Caki2 (cell line): ENCODE measurements at places on chromosomes 3 and 15.

DNA sequence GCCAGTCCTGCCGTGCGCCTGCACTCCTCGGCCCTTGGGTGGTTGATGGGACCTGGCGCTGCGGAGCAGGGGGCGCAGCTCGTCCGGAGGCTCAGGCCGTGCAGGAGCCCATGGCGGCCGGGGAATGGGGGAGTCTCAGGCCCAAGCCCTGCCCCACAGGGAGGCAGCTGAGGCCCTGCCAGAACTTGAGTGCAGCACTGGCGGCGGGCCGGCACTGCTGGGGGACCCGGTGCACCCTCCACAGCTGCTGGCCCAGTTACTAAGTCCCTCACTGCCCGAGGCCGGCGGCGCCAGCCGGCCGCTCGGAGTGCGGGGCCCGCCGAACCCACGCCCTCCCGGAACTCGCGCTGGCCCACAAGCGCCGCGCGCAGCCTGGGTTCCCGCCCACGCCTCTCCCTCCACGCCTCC lies 190.9 kb upstream of the MME start:
- DNase-seq = no peak

DNA sequence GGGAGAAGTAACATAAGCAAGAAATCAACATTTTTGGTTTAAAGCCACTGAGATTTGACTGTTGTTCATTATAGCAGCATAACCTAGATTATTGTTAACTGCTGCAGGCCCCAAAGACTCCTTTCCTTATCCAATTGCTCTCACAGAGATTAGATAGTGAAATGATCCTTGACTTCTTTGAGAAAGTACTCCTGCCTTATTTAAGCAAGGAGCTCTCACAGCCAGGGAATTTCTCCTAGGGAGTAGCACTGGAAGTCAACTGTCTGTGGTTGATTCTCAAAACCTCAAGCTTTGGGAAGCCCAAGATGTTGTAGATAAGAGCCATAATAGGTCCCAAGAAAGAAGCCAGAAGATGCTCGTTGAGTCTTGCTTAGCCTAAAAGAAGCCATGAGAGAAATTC lies 151.8 kb upstream of the TSC22D2 start:
- DNase-seq = no peak

DNA sequence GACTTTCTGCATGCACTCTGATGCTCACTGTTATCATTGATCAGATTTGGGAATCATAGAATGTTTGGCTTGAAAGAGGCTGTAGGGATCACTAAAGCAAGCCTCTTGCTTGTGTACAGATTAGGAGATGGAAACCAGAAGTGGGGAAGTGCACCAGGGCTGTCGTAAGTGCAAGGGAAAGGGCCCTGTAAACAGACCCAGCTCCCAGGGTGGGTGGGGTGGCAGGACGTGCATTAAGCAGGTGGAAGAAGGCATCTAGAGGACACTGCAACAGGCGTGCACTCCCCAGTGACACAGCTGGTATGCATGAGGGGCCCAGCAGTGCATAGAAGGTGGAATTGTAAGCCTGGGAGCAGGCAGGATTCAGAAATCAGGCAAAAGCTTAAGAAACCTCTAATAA lies 58.0 kb upstream of the SLC7A14 start:
- no peak for DNase-seq

DNA sequence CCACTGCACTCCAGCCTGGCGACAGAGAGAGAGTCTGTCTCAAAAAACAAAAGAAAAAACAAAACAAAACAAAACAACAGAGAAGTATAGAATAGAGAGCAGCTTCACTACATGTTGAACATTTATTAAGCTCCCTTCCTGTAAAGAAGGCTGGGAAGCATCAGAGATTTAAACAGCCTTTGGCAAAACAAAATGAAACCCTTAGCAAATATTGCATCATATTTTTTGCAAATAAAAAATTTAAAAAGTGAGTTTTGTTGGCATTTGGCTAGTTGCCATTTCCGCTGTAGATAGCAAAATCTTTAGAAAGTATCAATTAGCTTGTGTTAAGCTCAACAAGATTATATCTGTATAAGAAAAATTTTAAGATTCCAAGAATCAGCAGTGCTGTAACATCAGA lies 151.2 kb downstream of the SERPINI1 start:
- no peak for DNase-seq

GRCh38 chr15:26231096-26231495 lies 368.0 kb upstream of the ATP10A start:
- no peak for DNase-seq

DNA sequence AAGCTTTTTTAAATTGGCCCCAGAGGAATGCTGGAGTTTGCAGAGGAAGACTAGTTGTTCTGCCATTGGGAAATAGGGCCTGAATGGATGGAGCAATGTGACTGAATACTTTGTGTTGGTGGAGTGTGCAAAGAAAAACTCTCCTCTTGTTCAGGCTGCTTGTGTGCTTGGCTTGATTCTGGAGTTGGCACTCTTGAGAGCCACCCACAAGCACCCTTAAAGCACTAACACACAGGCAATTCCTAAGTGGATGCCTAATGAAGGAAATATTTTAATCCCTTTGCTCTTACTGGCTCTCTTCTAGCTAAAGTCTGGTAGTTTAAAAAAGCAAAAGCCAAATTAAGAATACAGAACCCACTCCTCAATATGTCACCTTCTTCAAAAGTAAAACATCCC lies 304.4 kb upstream of the C2CD4B start:
- DNase-seq = no peak

- DNase-seq = no peak
Measured at GRCh38 chr15:70030851-70031250, 66.9 kb downstream of the TLE3 start.

GRCh38 chr15:96891046-96891445 lies 560.5 kb downstream of the NR2F2 start:
- DNase-seq = no peak

- no peak for DNase-seq
Measured at GRCh38 chr15:66623801-66624453, 58.1 kb upstream of the LCTL start.

DNA sequence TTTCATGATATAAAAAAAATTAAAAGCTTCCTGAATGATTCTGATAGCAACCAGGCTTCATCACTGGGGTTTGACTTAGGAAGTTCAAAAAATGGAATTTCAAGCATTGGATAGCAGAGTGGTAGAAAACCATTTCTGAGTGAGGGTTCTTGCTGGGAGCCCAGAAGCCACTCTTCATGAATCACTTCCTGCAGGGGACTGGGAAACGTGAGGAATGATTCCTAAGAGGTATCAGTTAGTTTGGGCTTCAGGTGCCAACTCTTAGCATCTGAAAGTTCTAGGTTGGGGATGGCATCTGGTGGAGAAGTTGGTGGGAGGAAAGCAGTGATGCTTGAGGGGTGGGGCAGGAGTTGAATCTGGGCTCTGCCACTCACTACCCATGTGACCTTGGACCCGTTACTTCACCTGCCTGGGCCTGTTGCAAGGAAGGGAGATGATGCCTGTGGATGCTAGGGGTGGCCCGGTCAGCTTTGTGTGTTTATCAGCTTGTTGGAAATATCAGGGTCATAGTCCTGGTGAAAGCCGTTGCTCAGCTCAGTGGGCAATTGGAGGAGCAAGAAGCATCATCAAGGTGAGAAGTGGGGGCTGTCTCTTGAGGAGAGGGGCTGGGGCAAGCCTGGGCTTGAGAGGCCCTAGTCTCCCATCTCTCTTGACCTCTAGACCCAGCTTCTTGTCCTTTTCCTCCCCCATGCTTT lies 37.0 kb upstream of the TNFAIP8L3 start:
- DNase-seq = no peak

GRCh38 chr3:189233225-189233858 lies 61.6 kb downstream of the TPRG1 start:
- peak; percentile 55 for DNase-seq

DNA sequence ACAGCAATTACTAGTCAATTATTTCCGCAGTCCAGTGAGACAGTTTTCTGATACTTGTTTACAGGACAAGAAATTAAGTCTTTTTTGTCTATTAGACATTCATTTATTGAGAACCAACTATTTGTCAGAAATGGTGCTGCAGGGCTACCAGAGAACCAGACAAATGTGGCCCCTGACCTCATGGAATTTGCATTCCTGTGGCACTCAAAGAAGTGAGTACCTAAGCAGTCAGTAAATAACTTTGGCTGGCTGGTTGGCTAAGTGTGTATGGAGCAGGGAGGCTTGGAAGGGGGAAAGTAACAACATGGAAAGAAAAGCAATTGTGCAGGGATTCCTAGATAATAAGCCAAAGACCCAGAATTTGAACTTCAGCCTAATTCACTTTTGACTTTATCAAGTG lies 837.0 kb upstream of the CFAP20DC start:
- no peak for DNase-seq

GRCh38 chr15:95653361-95653805 lies 677.1 kb upstream of the NR2F2 start:
- no peak for DNase-seq

DNA sequence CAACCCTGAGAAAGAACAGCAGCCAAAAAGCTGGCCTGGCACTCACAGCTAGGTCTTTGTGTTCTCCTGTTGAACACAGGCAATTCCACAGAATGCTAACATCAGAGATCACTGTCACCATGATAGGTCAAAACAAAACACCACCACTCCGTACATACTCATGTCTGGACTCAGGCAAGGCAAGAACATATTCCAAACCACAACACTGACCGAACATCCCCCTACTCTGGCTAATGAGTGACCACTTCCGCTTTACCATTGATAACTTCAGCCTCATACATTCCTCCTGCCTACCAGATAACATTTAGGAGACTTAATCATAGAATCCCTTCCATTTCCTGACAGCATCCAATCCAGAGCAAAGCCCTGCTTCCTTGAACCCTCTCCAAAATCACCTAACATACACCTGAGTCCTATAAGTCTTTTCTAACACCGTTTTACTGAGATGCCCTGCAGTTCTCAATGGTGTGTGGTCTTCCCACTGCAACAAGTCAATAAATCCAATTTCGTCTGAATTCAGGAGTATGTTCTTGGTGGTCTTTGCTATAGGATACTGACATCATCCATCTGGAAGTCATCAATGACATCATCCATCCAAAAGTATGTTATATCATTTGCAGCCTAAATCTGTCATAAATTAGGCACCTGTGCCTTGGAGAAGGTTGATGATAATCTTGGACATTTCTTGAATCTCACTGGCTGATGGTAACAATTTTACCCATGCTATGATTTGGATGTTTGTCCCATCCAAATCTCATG lies 23.7 kb downstream of the RIOX2 start:
- DNase-seq = no peak

- DNase-seq = no peak
Measured at GRCh38 chr15:89526601-89527441, 30.4 kb upstream of the RHCG start.

GRCh38 chr3:195697582-195698324 lies 23.0 kb upstream of the MUC20 start:
- DNase-seq = peak; percentile 82

GRCh38 chr3:108051005-108051404 lies 39.8 kb downstream of the CD47 start:
- no peak for DNase-seq

DNA sequence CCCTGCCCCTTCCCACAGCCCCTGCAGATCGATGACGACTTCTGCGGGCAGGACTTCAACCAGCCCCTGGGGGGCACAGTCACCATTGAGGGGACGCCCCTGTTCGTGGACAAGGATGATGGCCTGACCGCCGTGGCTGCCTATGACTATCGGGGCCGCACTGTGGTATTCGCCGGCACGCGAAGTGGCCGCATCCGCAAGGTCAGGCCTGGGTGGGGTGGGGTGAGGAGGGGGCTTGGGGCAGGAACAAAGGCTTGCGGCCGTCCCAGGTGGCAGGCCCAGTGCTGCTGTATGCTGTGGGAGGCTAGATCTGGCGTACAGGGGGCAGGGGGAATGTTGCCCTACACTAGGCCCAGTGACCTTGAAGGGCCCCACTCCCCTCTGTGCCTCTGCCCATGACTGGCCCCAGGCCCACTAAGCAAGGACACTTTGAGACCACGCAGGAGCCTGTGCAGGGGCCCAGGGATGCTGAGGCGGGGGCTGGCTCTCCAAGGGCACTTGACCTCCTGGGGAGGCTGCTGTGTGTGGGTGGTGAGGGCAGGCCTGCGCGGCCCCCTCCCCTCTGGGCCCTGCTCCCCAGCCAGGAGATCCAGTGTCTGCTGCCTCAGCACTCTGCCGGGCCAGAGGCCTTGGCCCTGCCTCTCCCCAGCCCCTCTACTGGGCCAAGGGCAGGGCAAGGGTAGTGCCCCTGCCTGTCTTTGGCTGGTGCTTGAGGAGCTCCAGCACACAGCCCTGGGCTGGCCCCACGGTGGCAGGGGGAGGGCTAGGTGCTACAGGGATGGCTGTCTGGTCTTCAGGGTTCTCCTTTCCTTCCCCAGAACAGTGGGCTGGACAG lies 8.7 kb downstream of the PLXNA1 start:
- no peak for DNase-seq

DNA sequence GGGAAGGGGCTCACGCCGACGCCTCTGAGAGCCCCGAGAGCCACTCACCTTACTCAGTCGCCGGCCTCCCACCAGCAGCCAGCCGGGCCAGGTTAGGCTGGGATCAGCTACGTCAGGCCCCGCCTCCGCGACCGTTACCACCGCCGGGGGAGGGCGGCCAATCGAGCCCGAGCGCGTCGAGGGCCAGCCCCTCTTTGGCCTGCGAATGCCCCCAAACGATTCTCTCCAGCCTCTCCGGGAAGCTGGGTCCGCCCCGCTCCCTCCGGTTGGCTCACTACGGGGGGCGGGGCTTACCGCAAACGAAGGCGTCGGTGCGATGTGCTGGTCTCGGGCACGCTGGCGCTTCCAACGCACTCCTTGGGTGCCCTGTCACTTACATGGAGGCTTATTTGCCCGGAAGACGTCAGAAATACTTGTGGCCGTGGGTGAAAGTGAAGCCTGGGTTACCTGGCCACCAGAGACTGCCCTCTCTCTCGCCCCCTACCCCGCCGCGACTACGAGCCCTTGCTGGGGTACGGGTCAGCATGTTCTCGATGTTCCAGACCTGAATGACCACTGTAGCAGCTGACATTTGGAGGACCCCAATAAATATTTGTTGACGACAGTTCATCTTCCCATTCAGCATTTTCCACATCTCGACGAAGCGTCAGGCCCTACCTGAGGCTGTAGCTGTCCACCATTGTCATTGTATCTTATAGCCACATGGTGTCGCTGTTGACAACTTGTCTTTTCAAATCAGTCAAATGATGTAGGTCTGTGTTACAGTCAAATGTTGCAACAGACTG lies at the start of gene CEP70:
Gene CEP70 (minus strand): TSS at position 111 of the 785 bp plus-strand sequence. CDS start 21,333 bp downstream, outside the sequence.
- peak; percentile 97 for DNase-seq

DNA sequence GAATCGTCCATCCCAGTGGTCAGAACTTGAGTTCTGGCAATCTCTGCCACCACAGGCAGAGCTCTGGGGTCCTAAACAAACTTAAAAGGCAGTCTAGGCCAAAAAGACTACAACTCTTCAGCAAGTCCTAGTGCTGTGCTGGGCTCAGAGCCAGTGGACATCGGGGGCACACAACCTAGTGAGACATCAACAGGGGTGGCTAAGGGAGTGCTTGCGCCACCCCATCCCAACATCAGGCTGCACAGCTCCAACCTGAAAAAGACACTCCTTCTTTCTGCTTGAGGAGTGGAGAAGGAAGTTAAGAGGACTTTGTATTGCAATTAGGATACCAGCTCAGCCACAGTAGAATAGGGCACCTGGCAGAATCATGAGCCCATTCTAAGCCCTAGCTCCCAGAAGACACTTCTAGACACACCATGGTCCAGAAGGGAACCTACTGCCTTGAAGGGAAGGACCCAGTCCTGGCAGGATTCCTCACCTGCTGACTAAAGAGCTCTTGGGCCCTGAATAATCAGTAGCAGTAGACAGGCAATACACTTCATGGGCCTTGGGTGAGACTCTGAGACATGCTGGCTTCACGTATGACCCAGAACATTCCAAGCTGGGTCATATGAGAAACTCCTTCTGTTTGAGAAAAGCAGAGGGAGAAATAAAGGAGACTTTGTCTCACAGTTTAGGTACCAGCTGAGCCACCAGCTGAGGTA lies 72.0 kb downstream of the TFDP2 start:
- no peak for DNase-seq
